Islet precursor cell (in vitro differentiated cells): ENCODE measurements at places on chromosomes 3 and 15.

DNA sequence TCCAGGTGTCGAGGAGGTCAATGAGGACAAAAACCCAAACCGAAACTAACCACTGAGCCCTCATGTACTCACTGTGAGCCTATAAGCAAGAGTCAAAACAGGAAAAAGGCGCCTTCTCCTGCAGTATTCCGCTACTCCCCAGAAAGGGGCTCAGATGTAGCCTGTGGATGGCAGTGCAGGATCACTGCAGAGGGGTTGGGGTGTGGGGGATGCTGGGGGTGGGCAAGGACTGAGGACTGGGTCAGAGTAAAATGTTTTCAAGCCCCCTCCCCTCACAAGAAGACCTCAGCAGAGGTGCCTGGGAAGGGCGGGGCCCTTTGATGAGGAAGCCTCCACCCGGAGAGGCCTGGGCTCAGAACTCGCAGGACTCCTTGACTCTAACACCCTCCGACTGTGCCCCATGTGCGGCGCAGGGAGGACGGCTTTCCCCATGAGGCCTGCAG, 170.1 kb downstream of the OSBPL10 start:
- no peak for DNase-seq

- DNase-seq: no peak
Observed at GRCh38 chr15:95497634-95498033, 832.9 kb upstream of the NR2F2 start.

GRCh38 chr3:65314269-65314668, 626.5 kb upstream of the ADAMTS9 start:
- DNase-seq: no peak

DNA sequence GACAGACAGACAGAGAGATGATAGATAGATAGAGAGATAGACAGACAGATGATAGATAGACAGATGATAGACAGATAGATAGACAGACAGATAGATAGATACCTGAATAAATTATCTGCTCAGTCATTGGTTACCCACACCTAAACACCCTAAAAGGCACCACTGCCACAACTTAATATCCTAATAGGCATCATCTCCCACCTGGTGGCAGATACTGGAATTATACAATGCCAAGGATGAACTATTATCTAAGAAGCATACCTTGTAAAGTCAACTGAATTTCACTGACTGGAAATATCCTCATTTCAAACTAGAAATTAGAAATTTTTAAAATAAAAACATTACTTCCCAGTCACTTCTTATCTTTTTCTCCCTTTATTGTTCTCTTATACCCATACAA, 19.4 kb upstream of the ATP8B4 start:
- no peak for DNase-seq

DNA sequence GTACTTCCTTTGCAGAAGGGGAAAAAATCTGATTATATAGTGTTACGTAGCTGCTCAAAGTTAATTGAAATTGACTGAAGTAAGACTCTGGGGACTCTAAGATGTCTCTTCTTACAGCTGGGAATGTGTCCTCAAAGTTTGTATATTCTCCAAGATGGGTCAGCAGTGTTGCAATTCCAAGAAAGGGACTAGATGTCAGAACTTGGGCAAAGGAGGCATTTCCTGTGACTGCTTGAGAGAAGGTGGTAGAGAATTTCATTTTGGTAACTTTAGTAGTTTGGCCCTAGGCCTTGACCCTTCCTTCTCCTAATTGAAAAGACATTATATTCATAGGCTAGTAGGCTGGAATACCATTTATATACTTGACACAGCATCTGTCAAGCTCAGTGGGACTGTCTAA, 33.9 kb downstream of the PTPRG start:
- DNase-seq: no peak

- no peak for DNase-seq
Observed at GRCh38 chr3:12430086-12430485, 54.2 kb upstream of the TSEN2 start.

DNA sequence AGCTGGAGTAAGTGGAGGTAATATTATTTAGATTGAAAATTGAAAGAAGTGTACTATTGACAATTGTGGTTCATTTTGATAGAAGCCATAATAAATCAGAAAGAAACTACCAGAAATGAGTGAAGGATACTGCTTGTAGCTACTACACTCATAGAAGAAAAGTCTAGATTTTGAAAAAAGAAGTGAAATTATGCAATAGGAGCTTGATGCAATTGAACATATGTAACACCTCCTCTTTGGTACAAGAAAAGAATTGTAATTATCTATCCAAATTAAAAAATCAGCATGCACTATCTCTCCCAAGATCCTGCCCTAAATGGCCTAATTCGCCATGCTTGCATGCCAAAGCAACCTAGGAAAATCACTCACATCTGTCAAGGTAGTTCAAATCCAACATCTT, 51.1 kb upstream of the CD200R1L start:
- no peak for DNase-seq

DNA sequence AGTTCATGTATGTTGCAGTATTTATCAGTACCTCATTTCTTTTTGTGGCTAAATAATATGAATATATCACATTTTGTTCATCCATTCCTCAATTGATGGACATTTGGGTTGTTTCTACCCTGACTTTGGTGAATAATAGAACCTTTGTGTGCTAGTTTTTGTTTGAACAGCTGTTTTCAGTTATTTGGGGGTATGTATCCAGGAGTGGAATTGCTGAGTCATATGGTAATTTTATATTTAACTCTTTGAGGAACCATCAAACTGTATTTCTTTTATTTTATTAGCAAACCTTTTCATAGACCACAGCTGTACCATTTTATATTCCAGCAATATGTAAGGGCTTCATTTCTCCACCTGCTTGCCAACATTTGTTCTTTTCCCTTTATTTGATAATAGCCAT, 38.4 kb upstream of the RBM5 start:
- no peak for DNase-seq

DNA sequence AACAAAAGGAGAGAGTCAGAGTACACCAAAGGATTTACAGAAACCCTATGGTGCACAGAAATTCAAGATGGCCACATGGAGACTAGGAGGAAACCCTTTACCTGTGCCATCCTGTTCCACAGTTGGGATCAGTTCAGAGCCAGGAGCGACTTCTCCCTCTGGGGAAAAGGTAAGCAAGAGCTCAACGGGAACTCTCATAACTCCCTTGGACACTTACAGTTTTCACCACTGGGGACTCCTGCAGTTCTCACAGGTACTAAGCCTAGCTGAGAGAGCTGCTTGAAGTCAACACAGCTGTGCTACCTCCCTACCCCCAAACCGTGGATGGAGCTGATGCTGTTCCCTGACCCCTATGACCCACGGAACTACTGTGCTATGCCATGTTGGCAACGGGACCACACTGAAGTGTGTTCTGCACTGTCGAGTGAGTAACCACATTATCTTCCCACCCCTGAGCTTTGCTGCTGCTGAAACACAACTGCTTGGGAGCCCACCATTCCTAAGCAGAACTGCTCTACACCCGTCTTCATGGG, 606.8 kb downstream of the GBE1 start:
- peak; percentile 49 for DNase-seq

- no peak for DNase-seq
Observed at GRCh38 chr15:48001393-48002039, 119.3 kb upstream of the SLC24A5 start.

DNA sequence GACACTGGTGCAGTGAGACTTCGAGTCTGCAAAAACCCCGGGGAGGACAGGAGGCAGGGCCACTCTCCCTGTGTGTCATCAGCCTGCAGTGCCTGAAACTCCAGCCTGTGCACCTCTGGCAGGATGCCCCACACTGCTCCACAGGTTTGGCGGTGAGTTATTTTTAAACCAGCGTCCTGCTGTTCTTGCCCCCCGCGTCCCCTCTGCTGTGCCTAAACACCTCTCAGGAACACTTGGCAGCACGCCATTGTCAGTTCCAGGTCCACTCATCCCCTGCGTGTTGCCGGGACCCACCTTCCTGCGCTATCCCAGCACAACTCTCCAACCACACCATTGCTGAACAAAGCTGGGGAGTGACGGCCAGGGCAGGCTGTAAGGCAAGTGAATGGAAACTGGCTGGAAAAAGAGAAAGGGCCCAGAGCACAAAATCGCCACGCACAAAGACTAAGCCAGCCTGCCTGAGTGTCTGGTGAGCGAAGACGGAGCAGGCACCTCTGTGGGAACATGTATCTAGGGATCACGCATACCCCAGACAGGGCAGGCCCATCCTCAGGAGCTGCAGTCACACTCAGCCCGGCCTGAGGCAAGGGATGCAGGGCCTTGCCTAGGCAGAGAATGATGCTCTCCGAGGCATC, 3.1 kb upstream of the PLA2G4F start:
- DNase-seq: no peak

- peak; percentile 37 for DNase-seq
Observed at GRCh38 chr3:37535526-37536432, 325.9 kb upstream of the CTDSPL start.
